Upper lobe of left lung (tissue), 6 donors: ENCODE measurements at places on chromosomes 4 and X. TPM values are rescaled to one million over a fixed set of nuclear protein-coding genes. Genes with fewer than 3 reads are reported as not detected.

- no peak for DNase-seq
These were observed 475.9 kb downstream of the PDHA2 start for GRCh38 chr4:96315815-96316214.

The LUZP4 gene
- total RNA-seq: not detected

- DNase-seq: no peak
These were observed 4.6 kb downstream of the FAT4 start for GRCh38 chr4:125319311-125319710.

DNA sequence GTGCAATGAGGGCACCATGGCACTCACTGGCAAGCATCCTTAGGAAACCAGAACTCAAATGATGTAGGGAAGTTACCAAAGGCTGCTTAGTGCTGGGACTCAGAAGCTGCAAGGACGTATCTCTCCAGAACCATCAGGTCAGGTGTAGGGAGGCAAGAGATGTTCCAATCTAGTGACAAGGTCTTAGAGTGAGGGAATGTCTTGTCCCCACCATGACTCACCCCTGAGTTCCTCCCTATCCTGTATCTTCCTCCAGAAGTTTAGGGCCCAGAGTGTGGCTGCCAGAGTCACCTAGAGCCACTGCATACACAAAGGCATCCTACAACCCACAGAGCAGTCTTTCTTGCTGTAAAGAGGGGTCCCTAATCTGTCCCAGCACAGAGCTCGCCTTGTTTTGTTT lies 14.1 kb upstream of the IRAK1 start:
- no peak for DNase-seq

DNA sequence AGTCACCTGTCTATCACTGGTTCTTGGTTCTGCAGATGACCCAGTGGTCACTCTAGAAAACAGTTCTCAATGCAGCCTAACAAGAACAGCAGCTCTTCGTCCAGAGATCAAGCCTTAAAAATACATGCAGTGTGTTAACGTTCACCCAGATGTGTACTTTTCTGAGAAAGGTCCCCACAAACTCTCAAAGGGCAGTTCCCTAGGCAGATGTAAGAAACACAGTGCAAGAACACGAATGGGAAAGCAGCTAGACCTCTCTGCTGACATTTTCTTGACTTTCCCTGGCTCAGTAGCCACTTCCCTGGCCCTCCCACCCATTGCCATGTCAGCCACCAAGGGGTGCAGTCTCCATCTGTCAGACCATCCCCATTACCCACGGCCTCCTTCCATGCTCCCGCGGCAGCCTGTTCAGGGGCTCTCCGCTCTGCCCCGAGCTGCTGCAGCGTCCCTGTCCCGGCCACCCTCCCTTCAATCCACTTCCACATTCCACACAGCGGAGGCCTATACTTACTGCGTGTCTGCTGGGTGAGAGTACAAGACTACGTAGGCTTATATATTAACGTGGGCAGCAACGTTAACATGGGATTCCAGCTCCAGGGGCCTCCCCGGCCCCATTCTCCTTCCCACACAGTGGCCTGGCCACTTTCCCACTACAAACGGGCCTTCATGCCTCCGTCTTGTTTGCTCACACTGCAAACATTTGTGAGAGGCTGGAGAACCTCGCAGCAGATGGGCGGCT lies 34.3 kb downstream of the IRF2 start:
- peak; percentile 53 for DNase-seq

DNA sequence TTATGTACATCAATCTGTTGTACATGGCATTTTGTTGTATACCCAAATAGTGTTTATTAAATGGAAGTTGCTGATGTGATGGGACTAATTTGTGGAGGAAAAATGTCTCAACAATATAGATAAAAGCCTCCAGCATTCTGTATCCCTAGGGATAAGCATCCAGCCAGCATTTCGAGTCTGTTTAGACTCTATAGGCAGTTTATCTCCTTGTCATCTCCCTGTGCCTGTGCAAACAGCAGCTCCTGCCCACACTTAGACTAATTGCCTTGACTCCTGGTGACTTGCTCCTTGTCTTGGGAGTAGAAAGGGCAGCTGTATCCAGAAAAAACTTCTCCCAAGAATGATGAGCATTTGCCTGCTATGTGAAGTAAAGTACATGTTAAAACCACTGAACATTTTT lies 83.8 kb downstream of the DOCK11 start:
- DNase-seq: no peak

- DNase-seq: no peak
These were observed 90.4 kb downstream of the PHEX start for GRCh38 chrX:22122510-22122909.

The CXXC4 gene
- total RNA-seq: 1.2 TPM

DNA sequence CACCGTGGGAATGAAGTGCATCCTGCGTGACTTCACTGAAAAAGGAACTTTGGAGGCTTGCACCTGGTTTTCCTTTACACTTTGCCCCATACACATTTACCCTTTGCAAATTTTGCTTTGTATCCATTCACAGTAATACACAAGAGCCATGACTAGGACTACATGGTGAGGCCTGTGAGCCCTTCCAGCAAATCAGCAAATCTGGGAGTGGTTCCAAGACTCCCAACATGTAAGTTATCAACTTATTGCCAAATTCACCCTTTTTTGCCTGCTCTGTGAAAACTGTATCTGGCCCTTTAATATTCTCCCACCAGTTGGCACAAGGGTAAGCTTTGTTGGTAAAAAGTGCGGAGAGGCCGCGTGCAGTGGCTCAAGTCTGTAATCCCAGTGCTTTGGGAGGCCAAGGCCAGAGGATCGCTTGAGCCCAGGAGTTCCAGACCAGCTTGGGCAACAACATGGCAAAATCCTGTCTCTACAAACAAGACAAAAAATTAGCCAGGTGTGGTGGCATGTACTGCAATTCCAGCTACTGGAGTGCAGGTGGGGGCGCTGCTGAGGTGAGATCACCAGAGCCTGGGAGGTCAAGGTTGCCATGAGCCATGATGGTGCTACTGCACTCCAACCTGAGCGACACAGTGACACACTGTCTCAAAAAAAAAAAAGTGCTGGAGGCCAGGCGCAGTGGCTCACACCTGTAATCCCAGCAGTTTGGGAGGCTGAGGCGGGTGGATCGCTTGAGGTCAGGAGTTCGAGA lies 5.0 kb downstream of the PRMT9 start:
- DNase-seq: no peak

- DNase-seq: no peak
These were observed 204.4 kb downstream of the PPARGC1A start for GRCh38 chr4:23685471-23685870.

The FMR1NB gene
- not detected for total RNA-seq

DNA sequence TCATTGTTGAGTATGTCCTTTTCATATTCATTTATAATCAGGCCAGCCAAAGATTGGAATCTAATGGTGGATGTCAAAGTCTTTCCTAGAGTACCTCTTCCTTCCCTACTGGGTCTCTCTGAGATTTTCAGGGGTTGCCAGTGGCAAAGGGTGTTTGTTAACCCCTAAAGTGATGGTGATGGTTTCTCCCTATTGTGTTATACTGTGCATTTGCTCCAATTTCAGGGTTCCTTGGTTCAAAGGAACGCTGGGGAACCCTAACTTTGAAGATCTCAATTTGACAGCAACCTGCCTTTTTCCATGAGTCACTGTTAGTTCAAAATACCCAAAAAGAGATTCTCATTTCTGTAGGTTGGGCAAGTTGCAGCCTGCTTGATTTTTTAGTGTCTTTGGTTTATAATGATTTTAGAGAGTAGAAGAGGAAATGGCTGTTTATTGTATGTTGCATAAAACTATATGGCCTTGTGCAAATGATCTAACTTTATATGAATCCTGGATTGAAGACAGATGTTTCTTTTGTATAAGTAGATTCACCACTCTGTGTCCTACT lies 23.0 kb downstream of the GAB1 start:
- no peak for DNase-seq

The MAP3K15 gene
- total RNA-seq: 1.4 TPM

DNA sequence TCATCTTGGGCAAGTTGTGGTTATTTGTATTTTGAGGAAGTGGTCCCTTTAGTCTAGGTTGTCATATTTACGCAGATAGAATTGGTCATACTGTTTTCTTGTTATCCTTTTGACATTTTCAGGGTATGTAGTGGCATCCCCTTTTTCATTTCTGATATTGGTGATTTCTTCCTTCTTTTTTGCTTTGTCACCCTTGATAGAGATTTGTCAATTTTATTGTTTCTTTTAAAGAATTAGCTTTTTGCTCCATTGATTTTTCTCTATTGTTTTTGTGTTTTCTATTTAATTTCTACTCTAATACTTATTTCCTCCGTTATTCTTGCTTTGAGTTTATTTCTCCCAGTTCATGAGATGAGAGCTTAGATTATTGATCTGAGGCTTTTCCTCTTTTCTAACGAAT lies 87.7 kb downstream of the CPEB2 start:
- no peak for DNase-seq

The HSFX3 gene
- not detected for total RNA-seq

GRCh38 chr4:48367016-48367415 lies 25.7 kb downstream of the SLAIN2 start:
- DNase-seq: no peak

DNA sequence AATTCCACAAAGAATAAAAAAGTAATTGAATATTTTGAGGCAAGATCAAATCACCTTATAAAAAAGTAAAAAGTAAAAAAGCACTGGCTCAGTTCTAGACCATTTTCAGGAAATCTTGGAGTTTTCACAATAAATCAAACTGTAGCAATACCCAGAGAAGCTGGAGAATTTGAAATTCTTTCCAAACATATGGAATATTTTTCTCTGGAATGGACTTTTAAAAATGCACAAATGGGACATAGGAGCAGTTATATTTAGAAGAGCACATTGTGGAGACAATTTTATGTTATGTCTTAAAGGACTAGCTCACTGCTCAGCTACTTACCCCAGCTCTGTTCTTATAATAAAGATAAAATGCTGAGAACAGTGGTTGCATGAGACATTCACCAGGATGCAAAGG lies 211.9 kb upstream of the KIT start:
- no peak for DNase-seq

DNA sequence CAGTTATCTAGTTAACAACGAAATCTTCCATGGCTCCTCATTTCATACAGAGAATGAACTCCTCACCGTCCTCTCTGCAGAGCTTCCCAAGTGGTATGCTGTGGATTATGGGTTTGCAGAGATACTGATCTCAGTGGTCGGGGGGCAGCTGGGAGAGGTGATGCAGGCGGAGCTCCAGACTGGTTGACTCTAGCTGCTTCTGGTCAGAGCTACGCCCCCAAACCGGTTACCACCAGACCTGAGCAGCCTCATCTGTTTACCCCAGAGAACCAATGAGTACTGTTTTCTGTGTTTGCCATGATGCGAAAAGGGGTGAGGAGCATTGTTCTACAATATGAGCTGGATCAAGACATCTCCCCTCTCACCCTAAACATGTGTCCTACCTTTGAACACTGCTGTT lies 135.7 kb upstream of the PLAC1 start:
- DNase-seq: no peak

GRCh38 chrX:40245488-40246071 lies 147.8 kb upstream of the BCOR start:
- peak; percentile 51 for DNase-seq

GRCh38 chrX:47226071-47226470 lies 6.7 kb upstream of the USP11 start:
- DNase-seq: no peak

The P2RY8 gene
- total RNA-seq: 1.7 TPM

GRCh38 chrX:95291561-95291960 lies 1393.1 kb upstream of the DIAPH2 start:
- no peak for DNase-seq

DNA sequence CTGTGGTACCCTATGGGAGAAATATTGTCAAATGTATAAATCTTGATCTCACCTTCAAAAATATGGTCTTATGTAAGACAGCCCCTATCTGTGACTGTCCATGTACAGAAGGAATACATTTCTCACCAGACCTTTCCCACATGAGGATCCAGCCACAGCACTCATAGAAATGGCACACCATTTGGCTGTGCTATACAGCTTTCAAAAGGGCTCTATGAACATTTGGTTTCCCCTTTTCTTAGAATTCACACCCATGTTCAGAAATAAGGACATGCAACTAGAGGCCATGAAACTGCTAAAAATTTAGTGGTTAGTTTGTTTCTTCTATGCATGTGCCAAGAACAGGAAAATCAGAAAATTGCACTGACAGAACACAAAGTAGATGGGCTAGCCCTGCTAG lies 62.7 kb downstream of the ANTXR2 start:
- no peak for DNase-seq

DNA sequence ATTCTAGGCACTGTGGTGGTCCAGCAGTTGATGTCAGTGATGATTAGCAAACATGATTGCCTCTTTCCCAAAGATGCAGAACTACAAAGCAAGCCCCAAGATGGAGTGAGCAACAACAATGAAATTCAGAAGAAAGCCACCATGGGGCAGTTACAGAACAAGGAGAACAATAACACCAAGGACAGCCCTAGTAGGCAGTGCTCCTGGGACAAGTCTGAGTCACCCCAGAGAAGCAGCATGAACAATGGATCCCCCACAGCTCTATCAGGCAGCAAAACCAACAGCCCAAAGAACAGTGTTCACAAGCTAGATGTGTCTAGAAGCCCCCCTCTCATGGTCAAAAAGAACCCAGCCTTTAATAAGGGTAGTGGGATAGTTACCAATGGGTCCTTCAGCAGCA lies 365.3 kb downstream of the MAPK10 start:
- DNase-seq: no peak

GRCh38 chrX:39249999-39250398 lies 448.7 kb downstream of the MID1IP1 start:
- DNase-seq: no peak

DNA sequence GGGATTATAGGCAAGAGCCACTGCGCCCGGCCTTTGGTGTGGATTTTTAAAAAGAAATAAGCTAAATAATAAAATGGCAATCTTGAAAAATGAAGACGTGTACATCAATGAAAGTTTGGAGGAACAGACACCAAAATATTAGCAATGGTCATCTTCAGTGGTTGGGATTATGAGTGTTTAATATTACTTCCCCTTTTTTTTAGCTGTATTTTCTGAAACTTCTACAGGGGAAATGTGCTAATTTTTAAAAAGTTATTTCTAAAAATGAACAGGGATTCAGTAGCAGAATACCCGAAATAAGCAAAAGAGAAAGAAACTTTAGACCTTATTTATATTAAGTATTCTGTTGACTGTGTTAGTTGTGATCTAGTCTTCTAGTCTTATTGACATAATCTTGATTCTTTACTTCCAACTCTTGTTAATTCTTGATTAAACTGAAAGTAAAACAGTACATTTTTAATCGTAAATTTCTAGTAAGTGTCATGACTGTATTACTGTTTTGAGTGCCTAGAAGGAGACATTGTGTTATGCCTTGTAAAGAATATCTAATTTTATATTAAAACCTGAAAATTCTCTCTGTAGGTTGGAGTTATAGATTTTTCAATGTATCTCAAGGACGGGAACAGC lies 51.3 kb downstream of the RUFY3 start:
- no peak for DNase-seq

The SCD5 gene
- total RNA-seq: 17.8 TPM

DNA sequence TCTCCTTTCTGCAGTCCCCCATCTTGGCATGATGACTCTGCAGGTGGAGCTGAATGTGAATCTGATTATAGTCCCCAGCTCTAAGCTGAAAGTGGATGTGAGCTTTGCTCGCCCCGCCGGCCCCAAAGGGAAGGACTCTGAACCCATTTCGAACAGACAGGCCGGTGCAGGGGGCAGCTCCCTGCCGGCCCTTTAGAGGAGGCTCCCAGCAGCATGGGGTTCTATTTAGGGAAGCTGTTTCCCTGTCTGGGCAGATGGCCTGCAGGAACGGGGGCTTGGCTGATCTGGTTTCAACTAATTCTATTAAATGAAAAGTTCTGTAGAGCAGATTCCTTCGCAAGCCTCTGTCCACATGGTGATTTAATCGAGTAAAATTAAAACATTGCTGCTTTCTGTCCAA lies 104.8 kb upstream of the MSX1 start:
- DNase-seq: no peak

The ARHGAP36 gene
- total RNA-seq: not detected

- DNase-seq: peak; percentile 42
These were observed 220.6 kb upstream of the ZC4H2 start for GRCh38 chrX:65196758-65197360.
